ENCODE measurements at places on chromosomes 2 and 18.

- no peak for DNase-seq
Measured at GRCh38 chr2:624551-625347, 52.5 kb downstream of the TMEM18 start.

DNA sequence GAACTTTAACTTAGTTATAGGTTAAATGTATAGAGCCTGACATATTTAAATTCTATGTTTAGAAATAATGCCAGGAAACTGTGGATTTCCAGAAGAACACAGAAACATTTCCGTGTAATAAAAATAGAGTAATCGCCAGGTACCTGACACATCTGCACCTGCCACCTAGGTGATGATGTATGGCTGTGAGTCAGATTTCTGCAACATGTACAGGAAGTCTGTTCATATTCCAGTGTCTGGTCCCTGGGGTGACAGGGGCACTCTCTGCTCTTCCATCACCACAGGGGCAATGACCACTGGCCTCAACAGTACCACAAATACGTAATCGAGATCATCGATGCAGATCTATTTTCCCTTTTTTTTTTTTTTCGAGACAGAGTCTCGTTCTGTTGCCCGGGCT is 101.1 kb upstream of the LPIN2 start:
- no peak for DNase-seq

- DNase-seq: no peak
Measured at GRCh38 chr2:238597638-238598528, 171.2 kb downstream of the ASB1 start.

DNA sequence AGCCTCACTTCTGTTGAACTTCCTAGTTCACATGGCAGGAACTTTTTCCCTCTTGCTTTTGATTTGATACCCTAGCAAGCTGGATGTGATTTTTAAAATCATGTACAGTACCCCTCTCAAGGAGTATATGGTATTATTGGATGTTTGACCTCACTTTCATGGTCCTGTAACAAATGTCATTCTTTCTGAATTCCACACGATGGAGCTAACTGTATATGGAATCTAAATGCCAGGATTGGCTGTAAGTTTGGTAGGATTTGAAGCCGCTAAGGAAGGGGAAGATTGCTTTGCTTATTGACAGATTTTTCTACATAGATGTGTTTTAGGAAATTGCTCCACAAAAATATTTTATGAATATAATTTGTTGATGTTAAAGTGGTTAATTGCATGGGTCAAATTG is 18.3 kb downstream of the MAIP1 start:
- DNase-seq: no peak

GRCh38 chr2:41806286-41806685 is 241.5 kb upstream of the PKDCC start:
- DNase-seq: no peak

GRCh38 chr2:144826105-144826504 is 306.2 kb upstream of the ZEB2 start:
- DNase-seq: no peak

DNA sequence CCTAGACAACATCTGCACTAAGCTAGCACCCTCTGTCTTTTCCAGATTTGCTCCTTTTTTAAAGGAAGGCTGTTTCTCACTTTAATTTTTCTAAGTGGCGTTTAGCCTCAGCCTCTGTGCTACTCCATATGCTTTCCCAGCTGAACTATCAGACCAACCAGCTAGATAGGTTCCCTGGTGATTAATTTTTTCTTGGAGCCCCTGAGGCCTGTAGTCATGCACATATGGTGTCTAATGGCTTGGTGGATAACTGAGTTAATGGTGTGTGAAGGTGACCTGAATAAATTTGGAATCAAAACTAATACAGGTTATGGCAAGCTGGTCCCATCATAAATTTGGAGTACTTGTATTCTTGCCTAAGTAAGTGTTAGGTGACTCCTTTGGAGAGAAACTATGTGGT is 135.5 kb downstream of the MGAT5 start:
- no peak for DNase-seq

- DNase-seq: no peak
Measured at GRCh38 chr2:1582891-1583341, 161.4 kb downstream of the PXDN start.

DNA sequence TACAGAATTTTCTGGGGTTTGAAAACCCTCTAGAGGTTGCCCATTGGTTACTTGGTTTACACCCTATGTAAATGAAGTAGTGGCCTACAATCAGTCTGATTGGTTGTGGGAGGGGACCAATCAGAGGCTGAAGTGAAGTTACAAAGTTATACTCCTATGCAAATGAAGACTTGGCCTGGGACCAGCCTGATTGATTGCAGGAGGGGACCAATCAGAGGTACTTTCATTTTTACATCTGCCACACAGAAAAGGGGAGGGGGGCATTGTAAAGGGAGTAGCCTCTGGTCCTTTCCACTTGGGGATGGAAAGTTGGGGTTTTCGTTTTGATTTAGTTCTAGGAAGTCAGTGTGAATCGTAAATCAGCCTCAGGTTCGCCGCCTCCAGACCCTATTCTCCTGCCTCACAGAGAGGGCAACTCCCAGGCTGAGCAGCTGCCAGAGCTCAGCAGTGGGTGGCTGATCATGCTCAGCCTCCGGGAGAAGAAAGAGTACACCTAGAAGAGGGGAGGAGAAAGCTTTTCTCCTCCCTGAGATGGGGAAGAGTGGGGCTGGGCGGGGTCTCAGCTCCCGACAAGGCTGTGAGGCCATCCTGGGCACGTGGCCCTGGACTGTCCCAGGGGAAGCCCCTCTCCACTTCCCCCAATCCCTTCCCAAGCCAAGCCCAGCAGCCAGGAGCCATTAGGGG is 372.5 kb downstream of the GALR1 start:
- DNase-seq: no peak

GRCh38 chr18:12774982-12775381 is 72.1 kb downstream of the PSMG2 start:
- DNase-seq: no peak

DNA sequence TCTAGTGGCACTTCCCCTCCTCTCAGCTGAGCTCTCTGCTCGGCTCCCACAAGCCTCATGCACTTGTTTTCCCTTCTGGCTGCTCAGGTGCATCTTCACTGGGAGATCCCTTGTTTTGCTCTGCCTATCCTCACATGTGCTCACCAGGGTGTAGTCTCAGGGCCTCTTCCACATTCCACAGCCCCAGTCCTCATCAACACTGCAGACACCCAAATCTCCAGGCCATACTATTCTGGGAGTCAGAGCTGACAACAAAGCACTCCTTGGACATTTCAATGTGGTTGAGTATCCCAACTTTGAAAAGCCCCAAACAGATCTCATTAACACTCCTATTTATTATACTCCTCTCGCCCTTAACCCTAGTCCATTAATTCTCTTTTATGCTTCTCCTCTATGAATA is 71.3 kb downstream of the CCDC93 start:
- no peak for DNase-seq

GRCh38 chr2:236848501-236848900 is 237.2 kb upstream of the COPS8 start:
- no peak for DNase-seq

GRCh38 chr2:36480636-36481035 is 117.3 kb downstream of the FEZ2 start:
- DNase-seq: no peak

DNA sequence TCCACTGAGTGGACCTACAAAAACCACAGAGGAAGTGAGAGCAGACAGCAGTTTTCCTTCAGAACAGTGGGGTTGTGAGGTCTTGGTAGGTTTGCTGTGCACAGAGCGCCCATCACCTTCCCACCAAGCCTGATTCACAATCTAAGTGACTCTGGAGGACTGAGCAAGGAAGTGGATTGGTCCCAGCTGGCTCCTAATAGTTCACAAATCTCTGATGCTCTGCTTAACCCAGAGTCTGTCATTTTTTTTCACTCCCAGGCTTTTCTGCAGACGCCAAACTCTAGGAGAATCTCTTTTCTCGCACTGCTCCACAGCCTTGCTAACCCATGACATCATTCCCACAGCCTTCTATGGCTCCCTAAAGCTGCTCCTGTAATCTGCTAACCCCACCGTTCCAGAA is 280.4 kb downstream of the C1D start:
- DNase-seq: no peak

DNA sequence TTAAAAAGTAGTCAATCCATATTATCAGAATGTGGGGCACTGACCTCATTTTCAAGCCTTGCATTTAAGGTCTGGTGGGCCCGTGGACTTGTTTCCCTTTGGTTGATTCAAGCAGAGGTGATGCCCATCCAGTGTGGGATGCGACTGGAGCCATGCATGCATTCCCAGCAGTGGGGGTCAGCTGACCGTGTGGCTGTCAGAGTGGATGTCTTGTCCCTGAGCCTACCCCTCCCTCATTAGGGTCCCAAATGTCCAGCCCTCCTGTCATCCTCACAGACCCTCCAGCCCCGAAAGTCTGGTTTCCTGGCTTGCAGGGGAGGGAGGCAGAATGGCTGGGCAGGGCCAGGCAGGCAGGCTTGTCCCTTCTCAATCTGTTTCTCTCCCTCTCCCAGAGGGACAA is 67.3 kb upstream of the SH3RF3 start:
- DNase-seq: no peak

GRCh38 chr2:5955921-5956320 is 263.7 kb downstream of the SOX11 start:
- no peak for DNase-seq

- no peak for DNase-seq
Measured at GRCh38 chr2:201839727-201840126, 33.4 kb downstream of the CDK15 start.

DNA sequence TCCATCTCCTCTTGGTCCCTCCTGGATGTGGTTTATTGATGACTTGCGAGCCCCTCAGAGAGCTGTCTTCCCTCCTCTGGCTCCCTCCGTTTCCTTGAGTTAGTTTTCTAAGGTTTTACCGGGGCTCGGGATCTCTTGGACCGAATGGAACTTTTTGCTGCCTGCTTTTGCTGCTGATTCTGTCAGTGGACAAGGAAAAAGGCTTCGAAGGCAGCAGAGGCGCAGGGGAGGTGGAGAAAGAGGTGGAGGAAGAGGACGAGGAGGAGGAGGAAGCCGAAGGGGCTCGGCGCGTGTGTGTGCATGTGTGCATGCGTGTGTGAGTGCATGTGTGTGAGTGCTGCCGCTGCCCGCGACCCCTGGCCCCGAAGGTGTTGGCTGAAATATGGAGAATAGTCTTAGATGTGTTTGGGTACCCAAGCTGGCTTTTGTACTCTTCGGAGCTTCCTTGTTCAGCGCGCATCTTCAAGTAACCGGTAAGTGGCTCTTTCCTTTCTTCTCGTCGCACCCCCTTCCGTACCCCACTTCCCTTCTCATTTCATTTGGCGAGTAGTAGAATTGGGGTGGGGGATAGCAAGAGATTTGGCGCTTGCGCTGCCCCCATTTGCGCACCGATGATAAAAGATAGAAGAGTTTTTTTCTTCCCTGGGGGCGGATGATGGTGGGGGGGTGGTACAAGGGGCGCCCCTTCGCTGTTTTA is 557 bp downstream of the DCC start:
- DNase-seq: no peak

DNA sequence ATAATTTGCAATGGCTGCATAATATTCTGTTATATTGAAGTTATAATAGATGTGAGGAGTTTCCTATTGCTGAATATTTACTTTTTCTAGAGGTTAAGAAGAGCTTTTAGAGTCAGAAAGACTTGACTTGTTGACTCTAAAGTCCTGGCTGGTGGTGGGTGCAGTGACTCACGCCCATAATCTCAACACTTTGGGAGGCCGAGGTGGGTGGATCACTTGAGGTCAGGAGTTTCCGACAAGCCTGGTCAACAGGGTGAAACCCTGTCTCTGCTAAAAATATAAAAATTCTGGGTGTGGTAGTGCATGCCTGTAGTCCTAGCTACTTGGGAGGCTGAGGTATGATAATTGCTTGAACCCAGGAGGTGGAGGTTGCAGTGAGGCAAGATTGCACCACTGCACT is 33.9 kb upstream of the ATIC start:
- no peak for DNase-seq

DNA sequence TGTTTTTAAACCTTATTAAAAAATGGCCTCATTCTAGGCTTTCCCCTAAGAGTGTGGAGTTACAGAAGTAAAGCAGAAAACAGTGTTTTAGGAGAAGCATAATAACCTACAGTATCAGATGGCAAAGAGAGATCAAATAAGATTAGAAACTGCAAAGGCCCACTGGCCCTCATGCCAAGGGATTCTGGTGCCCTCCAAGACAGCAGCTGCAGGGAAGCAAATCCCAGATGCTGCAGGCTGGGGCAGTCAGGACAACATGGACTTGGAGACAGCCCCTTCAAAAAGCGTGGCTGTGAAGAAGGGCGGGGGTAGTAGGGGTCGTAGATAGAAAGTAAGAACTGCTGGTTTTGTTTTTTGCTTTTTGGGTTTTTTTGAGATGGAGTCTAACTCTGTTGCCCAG is 28.3 kb upstream of the EPG5 start:
- DNase-seq: no peak

DNA sequence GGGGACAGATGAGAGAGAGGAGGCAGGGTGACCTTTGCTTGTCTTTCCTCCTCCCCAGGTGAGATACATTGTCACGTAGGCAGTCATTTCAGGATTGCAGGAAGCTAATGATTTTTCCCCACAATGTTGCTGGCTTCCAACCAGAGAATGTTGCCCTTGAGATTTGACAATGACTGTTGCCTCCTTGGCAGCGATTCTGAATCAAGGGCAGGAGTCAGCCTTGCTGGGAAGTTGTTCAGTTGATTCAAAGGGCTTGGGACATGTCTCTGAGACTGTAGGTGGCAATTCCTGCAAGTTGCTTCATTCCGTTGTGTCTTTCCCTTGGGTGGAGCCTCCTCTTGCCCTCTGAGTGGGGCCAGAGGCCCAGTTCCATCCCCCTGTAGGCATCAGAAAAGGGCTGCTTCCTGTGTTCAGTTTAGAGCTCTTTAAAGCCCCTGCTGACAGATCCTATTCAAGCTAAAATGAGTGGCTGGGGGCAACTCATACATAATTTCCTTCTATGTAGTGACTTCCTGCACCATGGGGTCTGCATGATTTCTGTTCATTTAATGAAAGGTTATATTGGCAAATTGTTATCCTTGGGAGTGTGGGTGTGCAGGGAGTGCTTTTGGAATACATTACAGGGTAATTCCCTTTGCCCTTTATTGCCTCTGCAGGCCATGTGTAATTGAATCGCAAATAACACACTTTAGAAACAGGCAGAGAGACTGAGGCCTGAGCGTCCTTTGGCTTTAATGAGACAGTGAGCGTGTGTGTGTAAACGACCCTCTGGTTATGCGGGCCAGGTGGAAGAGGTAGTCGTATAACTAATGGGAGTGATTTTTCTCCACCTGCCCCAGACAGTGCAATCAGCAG is 52.4 kb downstream of the GPR39 start:
- DNase-seq: no peak

GRCh38 chr2:107585851-107586250 is 240.8 kb upstream of the RGPD4 start:
- DNase-seq: no peak

GRCh38 chr2:45261746-45262145 is 252.5 kb upstream of the SIX2 start:
- no peak for DNase-seq
